ENCODE measurements at places on chromosomes 13 and 19.

DNA sequence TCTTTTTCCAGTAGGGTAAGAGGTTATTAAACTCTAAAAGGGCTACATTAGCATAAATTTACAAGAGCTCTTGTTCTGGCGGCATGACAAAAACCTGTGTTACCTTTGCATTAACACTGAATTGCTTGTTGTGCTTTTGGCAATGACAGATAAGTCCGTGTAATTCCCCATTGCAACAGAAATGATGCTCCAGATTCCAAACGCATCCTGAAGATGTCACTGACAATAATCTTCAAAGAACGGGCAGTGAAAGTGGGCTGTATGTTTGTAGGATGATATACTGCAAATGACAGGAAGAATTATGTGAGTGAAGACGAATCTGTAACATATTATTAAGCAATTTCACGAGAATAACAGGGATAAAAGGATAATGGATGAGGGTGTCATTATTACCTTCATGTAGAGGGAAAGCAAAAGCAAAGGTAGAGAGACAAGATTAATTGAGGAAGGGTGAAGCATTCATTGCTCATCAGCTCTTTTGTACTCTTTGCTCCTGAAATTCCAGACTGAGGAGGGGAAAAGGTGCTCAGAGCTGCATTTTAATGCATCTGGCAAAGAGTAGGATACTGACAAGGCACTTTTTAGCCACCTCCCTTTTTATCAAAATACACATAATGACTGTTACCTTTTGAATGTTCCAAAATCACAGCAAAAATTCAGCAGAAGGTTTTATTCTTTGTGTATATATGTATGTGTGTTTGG, 38.5 kb upstream of the MAB21L1 start:
- no peak for DNase-seq

GRCh38 chr19:49758292-49758691, 4.8 kb downstream of the TSKS start:
- peak; percentile 81 for DNase-seq

GRCh38 chr13:40379196-40379595, 287.2 kb downstream of the FOXO1 start:
- DNase-seq, result no peak

DNA sequence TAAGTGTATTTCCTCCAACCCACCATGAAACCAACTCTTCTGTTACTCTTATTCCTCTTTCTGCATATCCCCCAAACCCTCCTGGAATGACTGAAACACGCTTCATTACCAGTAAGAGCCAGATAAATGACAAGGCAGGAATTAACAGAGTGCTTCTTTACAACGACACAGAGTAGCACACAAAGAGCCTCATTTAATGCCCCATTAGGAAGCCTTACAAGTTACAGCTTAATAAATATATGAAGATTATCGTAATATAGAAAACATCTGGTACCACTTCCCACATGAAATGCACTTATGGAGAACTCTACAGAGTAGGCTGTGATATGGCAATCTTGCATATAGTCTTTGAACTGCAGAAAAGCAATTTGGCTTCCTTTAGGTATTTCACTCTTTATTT, 116.8 kb downstream of the ENOX1 start:
- no peak for DNase-seq

DNA sequence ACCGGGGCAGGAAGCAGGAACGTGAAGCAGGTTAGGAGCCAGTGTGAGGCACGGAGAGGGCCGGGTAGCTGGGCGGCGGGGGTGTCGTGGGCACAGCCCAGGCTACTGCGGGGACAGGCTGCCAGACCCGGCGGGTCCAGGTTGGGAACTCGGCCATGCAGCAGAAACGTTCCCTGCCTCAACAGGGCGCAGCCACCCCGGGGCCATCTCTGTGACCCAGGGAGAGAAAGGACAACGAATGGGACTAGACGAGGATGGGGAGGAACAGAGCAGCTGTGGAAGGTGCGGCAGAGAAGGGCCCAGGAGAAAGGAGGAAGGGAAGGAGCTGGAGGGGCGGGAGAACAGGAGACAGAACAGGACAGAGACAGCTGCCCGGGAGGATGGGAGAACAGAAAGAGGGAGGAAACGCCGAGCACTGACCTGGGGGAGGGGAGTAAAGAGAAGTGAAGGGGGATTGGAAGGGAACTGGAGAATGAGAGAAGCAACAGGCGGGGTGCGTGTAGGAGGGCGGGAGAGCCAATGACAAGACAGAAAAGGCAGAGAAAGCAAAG, 12.9 kb upstream of the GARIN5A start:
- DNase-seq, result no peak

GRCh38 chr13:110173247-110173818, 133.6 kb downstream of the COL4A1 start:
- no peak for DNase-seq

GRCh38 chr19:54694648-54695047, 29.6 kb upstream of the KIR3DL3 start:
- no peak for DNase-seq

GRCh38 chr13:75986818-75987217, 350.7 kb downstream of the LMO7 start:
- DNase-seq, result no peak

- peak; percentile 18 for DNase-seq
Observed at GRCh38 chr19:48560095-48560530, 8.1 kb downstream of the SULT2B1 start.

DNA sequence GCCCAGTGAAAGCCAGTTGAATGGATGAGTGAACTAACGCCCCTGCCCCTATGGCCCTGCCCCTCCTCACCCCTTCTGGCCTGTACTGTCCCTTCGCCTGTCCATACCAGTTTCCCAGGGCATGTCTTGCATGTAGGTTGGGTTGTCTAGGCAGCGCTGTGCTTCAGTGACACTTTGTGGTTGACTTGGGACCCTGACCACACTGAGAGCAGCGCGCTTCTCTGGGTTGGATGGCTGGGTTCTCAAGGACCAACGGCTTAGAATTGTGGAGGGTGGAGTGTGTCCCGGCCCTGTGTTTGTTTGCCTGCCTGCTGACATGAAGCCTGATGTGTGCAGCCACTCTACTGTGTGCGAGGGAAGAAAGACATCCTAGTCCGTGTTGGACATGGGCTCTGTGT, 15.8 kb downstream of the GATAD2A start:
- no peak for DNase-seq

DNA sequence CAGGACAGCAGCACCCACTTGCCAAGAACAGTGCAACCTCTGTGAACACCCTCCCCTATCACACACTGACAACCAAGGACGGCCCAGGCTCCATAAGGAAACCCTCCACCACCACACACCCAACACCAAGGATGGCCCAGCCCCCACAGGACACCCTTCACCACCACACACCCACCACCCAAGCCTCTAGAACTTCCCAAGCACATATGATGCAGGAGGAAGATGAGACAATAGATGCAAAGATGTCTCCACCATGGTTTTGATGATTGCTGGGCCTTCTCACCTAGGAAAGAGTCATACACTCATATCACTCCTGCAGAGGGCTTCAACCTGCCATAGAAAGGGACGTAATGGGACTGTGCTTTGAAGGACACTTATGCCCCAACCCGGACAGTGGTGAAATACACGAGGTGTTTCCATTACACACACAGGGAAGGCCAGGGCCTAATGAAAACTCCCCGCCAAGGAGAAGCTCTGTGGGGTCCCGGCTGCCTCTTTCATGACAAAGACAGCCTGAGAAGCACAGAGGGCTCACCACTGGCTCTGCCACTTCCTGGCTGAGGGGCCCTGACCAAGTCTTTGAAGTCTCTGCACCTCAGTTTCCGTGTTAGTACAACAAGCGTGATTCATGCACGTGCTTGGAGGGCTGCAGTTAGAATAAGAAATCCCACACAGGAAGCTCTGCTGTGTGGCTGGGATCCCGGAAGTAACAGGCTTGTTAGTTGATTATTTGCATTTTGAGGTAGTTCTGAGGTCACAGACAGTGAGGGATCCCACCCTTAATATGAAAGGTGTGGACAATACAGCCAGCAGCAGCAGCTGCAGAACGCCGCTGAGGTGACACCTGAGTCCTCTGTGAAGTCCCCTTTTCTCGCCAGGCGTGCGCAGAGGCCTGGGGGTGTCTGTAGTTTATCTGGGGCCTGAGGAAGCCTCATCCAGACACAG, 61.9 kb upstream of the ATP12A start:
- no peak for DNase-seq

DNA sequence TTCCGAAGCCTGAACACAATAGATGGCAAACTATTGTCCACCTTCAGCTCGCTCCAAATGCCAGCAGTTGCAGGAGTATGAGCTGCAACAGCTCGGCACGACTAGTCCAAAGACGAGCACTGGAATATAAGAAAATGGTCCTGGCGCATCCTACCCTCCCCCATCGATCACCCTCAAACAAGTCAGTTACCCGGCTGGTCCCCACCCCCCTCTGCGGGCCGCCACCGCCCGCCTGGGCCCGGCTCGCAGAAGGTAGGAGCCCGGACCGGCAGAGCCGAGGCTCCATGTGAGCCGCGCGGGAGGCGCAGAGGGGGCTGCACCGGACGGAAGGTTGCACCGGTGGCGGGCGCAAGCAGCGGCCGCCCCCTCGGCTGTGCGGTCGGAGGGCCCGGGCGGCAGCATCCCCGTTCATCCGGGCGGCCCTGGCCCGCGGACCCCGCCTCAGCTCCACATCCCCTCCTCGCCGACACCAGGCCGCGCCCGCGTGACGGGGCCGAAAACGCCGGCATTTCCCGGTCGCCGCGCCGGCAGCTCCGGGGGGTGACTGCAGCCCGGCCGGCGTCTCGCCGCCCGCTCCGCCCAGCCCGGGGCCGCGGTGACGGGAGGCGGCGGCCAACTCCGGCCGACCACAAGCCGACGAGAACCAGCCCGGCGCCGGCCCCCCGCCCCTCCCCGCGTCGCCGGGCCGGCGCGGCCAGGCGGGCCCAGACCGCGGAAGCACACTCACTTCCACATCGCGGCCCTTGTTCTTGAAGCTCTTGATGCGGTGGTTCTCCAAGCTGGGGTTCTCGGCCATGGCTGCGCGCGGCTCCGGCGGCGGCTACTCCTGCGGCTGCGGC, 552 bp downstream of the KPNA3 start:
- DNase-seq, result peak; percentile 28

GRCh38 chr19:47608969-47609905, at the start of gene BICRA:
TSS of gene BICRA (plus strand) at chr19:47609134. CDS start at chr19:47673575, 64,441 bp downstream.
- peak; percentile 69 for DNase-seq

All from fibroblast of mammary gland (primary cell).